CD4-positive, alpha-beta T cell treated with Interleukin-4 for 1 hour (primary cell): ENCODE measurements at places on chromosomes 11 and 22.

DNA sequence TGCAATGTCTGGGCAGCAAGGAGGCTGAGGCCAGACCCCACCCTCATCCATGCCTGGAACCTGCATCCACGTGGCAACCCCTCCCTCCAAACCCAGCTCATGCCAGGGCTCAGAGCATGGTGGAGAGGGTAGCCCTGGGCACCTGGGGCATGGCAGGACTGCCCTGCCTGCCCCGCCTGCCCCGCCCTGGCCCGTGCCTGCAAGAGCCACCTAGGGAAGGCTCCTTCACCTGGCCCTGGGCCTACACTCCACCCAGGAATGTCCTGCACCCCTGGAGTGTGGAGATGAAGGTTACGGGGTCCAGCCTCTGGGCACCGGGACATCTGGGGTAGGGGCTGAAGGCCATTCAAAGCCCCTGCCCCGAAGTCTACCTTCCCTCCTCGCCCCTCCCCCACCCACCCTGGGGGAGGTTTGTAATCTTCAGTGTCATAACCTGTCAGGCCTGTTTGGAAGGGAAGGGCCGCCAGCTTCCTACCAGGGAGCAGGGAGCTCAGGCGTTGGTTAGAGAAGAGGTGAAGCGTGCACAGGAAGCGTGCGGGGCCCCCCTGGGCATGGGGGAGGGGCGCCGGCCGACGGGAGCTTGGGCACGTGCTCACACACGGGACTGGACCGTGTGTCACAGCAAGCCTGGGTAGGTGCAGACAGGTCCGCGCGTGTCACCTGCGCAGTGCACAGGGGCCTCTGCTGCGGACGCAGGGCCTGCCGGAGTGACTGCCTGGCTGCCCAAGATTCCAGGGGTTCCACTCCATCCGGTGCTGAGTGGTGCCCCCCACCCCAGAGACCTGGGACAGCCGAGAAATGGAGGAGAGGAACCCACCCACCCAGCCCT, 30.7 kb upstream of the TH start:
- no peak for DNase-seq

GRCh38 chr22:46537946-46538813, 760 bp upstream of the CELSR1 start:
- no peak for DNase-seq

- no peak for DNase-seq
Observed at GRCh38 chr11:123584186-123584585, 70.2 kb downstream of the SCN3B start.

DNA sequence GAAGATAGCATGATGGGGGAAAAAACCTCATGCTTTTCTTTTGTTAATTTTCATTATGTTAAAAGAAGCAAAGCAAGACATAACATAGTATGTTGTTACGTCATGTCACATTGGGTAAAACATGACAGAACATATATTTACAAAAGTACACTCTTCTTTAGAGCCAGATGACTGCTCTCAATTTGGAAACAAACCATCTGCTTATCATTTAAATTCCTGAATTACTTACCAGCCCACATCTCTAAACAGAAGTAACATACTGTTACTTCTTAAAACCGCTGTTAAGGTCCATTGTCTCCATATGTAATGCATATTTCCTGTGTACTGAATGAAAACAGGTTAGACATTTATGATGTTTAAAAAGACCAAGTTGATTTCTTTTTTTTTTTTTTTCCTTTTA, 100.0 kb downstream of the TMEM135 start:
- DNase-seq: no peak

DNA sequence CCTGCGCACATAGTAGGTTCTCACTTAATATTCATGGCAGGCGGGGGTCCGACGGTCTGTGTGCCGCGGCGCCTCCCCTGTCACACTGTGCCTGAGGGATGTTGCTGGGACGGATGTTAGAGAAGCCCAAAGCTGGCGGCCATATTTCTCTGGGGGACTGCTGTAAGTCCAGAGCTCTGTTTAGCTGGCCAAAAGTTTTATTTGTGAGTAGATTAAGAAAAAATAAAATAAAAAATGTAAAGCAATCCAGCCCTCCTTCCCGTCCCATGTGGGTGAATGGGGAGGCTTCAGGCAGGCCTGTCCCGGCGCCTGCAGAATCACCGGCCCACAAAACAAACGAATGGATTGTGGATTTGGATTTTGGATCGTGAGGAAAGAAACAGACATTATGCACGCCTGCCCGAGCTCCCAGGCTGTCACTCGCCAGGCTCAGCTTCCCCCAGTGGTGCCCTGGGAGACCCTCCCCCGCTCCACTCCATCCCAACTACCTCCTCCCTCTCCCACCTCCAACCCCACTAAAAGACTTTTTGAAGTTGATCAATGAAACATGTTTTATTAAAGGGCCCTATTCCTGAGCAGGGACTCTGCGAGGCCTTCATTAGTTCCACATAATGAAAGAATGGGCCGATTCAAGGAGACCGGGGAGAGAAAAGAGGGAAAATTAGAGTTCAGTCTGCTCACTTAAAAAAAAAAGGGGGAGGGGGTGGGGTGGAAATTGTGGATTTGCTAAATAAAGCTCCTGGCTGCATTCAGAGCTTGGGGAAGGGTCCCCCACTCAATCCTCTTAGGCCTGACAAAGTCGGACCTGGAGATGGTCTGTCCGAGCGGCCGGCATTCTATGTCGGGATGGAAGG, 20.4 kb upstream of the SCUBE1 start:
- no peak for DNase-seq

DNA sequence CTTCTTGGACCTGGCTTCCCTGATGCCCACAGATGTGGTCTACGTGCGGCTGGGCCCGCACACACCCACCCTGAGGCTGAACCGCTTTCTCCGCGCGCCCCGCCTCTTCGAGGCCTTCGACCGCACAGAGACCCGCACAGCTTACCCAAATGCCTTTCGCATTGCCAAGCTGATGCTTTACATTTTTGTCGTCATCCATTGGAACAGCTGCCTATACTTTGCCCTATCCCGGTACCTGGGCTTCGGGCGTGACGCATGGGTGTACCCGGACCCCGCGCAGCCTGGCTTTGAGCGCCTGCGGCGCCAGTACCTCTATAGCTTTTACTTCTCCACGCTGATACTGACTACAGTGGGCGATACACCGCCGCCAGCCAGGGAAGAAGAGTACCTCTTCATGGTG, 1.2 kb downstream of the CNGA4 start:
- no peak for DNase-seq

DNA sequence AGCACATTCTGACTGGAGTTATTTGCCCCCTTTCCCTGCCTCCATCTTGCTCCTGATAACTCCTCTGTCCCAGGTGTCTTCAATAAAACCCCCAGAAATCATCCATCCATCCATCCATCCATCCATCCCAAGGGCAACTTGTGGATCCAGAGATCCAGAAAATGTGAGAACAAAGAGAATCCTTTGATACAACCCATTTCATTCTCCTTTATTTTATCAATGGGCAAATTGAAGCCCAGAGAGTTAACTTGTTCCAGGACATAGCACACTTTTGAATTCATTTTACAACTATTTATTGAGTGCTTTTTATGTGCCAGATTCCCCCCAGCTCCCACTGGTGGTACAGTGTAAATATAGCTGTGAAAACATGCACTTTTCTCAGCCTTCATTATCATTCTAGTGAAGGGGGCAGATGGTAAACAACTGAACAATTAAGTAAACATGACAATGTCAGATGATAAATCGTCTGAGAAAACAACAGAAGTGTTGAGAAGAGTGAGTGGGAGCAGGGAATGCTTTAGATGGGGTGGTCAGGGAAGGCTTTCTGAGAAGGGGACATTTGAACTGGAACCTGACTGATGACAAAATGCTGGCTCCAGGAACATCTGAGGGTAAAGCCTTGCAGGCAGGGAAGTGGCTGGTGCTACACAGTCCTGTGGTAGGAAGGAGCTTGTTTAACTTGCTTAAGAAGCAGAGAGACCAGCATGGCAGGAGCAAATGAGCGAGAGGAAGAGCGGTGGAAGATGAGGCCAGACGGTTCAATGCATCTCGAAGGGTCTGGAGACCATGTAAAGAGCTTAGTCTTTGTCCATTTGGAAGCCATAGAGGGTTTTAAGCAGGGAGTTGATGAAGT, 80.0 kb upstream of the TIMP3 start:
- DNase-seq: no peak

DNA sequence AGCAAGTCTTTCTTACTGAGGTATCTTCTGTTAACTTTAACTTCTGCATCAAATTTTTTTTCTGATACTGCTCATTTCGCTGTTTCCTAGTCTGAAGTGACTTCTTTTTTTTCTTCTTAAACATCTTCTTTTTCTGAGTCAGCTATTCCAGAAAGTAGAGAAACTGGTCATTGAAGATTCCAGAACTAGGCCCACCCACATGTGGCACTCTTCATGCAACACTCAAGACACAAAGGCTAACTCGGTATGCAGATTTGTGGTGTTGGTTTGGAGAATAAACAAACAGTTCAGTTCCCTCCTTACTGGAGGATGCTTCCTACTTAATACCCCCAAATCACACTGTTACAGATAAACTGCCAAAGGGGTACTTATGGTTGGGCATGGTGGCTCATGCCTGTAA, 25.2 kb upstream of the MTCH2 start:
- no peak for DNase-seq

DNA sequence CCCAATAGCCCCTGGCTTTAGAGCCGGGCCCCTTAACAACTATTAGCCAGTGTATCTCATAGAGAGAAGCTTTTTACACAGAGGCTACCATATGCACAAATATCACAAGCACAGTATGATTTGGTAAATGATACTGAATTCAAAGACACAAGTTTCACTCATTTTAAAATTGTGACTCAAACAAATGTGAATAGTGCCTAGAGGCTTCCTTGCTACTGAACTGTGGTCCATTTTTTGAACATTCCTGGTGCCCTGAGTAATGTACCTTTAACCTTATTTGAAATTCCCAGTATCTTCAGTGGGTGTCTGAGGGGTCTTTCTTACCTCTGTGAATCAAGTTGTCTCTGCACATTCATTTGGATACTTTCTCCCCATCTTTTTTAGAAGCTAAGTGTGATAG, 156.2 kb downstream of the MAML2 start:
- DNase-seq: no peak

DNA sequence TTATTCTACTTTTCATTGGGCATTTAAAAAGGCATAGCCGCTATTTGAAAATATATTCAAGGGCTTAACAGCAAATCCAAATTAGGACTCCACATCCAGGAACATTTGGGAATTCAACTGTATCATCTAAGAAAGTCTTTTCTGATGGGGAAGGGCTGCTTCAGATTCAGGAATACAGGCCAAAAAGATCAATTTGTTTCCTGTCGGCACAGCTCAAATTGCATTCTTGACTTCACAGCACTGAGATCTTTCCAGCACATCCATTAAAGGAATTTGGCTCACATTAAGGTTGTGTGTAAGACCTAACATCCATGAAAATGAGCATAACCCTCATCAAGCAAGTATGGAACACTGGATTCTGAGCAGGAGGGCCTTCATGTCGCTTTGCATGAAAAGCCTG, 1169.5 kb upstream of the CCDC90B start:
- no peak for DNase-seq
